ENCODE measurements at places on chromosomes 16 and 17.

DNA sequence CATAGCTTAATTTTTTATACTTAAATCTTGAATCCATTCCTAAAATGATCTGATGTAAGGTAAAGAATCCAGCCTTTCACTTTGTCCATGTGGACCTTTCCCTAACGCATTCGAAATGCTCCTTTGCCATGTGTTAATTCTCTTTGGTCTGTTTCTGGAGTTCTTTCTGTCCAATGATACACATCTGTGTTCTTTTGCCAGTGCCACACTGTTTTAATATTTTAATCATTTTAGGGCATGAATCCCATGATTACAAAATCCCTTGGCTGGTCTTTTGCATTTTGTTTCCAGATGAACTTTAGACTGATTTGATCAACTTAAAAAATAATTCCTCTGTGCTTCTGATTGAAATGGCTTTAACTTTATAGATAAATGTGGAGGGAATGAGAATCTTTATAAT, 74.1 kb downstream of the NTN1 start:
- no peak for DNase-seq

DNA sequence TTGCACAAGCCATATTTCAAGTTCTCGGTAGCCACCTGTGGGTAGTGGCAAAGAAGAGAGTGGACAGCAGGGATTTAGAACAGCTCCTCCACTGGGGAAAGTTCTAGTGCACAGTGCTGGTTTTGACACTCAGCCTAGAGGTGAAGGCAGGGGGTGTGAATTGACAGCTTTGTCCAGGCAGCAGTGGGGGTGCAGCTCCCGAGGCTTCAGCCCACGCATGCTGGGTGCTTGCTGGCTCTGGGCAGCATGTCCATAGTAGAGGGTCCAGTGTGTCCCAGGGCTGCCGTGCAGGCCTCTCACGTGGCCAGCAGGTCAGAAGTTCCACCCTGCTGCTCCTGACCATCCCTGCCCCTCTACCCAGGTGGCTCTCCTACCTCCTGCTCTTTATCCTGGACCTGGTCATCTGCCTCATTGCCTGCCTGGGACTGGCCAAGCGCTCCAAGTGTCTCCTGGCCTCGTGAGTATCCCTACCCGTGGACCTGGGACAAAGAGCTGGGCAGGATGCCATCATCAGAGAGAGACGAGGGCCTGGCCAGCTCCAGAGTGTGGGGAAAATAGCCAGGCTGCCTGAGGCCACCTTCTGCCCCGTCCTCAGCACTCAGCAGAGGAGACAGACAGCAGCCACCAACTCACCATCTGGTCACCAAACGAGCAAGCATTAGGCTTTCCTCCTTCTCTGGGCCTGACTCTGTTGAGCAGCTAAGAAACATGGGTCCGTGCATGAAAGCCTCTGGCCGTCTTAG, 29.8 kb downstream of the TTYH2 start:
- DNase-seq: no peak

DNA sequence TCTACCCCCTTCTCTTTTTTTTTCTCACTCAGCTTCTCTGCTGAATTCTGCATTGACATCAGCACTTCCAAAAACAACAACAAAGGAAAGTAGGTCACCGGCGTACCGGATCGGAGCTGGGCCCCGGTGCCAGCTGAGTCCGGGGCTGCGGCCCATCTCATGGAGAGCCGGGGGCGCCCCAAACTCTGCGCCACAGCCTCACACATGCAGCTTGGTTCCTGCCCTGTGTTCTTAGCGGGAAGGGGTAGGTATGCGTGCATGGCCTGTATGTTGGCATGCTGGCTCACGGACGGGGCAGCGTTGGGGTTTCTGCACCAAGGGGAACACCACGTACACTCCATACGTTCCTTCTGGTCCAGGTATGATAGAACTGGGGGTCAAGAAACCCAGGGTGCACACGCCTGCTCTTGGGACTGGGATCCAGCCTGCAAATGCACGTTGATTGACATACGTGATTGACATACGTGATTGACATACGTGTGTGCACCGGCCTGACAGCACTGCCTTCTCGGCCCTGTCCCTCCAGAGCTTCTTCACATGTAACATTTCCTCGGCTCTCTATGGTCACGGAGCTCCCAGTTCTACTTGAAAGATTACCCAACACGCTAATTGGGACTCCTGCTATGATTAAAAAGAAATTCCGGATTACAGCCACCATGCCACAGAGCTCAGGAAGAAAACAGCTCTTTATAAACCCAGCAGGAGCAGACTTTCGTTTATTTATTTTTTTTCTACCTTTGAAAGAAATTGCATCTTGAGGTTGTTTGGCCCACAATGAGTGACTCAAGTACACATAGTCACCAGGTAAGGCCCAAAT, 88.7 kb downstream of the RPA1 start:
- no peak for DNase-seq

- DNase-seq: peak; percentile 76
Measured at GRCh38 chr16:15950161-15950854, 892 bp downstream of the ABCC1 start.

DNA sequence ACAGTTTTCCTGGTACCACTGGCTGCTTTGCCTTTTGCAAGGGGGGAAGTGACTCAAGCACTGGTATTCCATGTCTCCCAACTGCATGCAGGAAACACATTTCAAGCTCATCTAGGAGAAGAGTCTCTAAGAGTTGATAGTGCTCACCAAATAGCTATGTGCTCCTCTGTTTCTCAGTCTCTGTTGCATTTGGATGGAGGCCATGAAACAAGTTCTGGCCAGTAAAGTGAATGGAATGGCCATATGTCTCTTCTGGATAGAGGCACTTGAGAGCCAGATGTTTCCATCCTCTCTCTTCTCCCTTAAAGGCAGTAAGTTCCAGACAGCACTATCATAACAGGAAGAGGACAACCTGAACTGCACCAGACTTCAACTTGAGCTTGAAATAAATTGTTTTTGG, 60.6 kb downstream of the C16orf82 start:
- DNase-seq: no peak

- no peak for DNase-seq
Measured at GRCh38 chr17:47726796-47727703, 6.0 kb upstream of the TBX21 start.

DNA sequence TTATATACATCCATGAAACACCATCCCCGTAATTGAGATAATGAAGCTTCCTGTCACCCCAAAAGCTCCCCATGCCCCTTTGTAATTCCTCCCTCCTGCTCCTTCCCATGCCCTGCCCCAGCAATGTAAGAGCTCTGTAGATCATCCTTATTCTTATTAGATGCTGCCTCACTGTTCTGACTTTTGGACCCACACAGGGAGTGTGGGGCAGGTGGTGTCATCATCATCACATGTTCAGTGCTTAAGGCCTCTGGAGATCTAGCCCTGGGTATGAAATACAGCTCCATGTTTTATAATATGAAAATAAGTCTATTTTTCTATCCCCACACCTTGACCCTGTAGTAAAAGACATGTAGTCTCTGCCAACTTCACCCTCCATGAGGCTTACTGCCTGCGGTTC, 1.9 kb downstream of the XAF1 start:
- DNase-seq: no peak

- DNase-seq: no peak
Measured at GRCh38 chr16:25542306-25542705, 149.5 kb upstream of the HS3ST4 start.

DNA sequence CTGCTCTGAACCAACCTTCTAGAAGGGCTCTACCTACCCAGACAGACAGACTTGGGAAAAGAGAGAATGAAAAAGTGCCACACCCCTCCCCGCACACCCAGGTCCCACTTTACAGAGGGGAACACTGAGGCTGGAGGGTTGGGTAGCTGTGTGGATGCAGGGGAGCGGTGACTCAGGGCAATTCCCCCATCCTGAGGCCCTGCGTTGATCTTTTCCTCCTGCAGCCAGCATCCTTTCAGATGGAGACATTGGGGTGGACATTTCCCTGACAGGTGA, 10.0 kb downstream of the CETP start:
- DNase-seq: no peak

DNA sequence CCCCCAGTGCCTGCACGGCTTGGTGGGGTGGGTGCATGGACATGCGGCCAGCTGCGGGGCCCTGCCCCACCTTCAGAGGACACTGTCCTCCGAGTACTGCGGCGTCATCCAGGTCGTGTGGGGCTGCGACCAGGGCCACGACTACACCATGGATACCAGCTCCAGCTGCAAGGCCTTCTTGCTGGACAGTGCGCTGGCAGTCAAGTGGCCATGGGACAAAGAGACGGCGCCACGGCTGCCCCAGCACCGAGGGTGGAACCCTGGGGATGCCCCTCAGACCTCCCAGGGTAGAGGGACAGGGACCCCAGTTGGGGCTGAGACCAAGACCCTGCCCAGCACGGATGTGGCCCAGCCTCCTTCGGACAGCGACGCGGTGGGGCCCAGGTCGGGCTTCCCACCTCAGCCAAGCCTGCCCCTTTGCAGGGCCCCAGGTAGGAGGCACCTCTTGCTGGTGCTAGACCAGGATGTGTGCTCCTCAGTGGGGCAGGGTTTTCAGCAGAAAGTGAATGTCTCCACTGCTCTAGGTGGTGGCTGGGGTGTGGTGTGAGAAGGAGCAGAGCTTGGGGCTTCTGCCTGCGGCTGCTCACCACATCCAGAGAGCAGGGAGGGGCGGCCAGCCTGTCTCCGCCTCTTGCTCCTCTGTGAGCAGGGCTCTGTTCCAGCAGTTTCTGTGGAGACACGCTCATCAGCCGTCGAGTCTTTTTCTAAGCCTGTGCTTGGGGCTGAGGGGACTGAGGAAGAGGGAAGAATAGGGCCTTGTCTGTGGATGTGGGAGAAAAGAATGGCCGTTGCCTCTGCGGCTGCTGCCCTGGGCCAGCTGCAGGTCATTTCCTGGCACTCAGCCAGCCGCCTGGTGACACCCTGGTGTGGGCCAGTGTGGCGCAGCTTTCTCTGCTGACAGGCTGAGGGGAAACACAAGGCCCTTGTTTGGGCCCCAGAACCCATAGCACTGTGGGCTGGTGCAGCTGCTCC, 2.2 kb downstream of the ZNF276 start:
- no peak for DNase-seq

DNA sequence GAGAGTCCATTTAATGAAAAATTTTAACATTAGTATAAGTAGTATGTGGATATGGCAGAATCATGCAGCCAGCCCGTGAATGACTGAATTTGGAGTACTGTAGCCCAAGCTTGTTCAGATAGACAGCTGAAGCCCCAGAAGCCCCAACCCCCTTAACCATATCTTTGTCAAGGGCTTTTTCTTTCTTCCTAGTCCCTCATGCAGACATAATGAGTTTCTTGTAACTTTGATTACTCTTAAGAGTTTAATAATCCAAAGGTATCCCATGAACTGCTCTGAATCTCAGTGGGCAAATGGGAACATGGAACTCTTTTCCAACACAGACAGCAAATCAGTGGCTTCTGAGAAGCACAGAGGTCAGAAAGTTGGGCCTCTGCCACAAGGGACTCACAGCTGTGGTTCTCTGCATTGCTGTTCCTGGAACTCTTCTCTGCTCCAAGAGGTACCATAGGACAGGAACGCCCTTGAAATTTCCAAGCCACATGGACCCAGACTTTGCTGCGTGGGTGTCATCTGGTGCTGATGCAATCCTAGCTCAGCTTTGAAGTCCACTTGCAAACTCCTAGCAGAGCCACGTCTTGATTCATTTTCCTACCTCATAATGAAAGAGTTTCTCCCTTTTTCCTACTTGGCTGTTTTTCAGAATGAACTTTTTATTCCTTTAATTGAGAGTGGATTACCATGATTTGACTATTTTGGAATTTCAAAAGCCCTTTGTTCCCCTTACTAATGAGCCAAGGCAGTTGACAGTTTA, 18.1 kb downstream of the LYRM1 start:
- DNase-seq: peak; percentile 12

DNA sequence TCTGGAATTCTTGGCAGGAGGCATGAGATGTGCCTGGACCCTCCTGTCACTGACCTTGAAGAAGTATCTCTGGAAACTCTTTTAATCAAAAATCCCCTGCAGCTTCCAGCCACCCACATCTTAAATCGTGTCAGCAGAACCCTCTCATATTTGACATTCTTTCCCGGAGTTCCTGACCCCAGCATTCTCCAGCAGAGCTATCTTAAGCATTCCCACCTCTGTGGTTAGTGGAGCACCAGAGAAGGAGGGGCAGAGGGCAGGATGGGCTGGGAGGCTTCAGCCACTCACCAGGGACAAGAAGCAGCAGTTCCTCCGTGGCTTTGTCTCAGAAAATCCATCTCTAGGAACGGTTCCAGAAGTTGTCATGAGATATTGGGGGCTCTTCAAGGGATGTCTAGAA, 149.9 kb downstream of the RGS9 start:
- no peak for DNase-seq

DNA sequence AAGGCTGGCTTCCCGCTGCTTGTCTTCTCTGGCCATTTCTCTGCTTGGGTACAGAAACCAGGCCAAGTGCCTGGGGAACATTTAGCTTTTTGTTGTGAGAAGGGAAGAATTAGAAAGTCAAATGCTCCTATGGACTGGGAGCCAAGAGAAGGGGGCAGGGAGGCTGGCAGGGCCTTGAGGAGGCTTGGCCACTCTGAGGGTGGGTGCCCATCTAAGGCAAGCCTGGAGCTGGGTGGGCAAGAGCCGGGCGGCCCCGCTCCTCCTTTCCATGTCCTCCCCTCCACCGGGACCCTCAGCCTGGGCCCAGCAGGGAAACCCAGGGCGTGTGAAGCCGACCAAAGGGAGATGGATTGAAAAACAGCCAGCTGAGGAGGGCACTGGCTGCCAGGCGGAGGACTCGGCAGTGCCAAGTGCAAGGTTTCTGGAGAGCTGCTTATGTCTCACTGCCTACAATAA, 69.4 kb downstream of the NTN1 start:
- DNase-seq: no peak

GRCh38 chr17:59840329-59841090, 52.2 kb downstream of the TUBD1 start:
- no peak for DNase-seq

- DNase-seq: no peak
Measured at GRCh38 chr17:58382872-58383242, 30.9 kb upstream of the SUPT4H1 start.
